GM04504 (cell line): ENCODE measurements at places on chromosomes 5 and 9.

GRCh38 chr9:104069288-104069687 lies 24.8 kb upstream of the SMC2 start:
- no peak for DNase-seq

DNA sequence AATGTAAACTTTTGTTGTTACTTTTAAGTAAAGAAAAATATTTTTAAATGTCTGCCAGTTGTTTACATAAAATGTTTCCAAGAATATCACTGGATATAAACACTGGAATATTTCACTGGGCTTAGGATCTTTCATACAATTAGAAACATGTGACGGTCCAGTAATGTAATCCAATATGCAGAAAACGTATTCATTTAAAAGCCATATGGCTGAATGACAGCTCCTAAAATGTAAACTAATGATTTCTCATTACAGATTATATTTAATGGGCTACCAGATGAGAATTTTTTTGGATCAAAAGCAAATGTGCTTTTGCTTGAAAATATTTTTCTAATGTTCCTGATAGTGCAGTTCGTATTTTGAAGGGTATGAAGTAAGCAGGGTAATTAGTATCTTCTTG lies 124.3 kb downstream of the TTC39B start:
- DNase-seq, result no peak

GRCh38 chr5:78500028-78500427 lies 139.6 kb downstream of the SCAMP1 start:
- no peak for DNase-seq

GRCh38 chr5:83370957-83371356 lies 100.6 kb upstream of the VCAN start:
- no peak for DNase-seq

DNA sequence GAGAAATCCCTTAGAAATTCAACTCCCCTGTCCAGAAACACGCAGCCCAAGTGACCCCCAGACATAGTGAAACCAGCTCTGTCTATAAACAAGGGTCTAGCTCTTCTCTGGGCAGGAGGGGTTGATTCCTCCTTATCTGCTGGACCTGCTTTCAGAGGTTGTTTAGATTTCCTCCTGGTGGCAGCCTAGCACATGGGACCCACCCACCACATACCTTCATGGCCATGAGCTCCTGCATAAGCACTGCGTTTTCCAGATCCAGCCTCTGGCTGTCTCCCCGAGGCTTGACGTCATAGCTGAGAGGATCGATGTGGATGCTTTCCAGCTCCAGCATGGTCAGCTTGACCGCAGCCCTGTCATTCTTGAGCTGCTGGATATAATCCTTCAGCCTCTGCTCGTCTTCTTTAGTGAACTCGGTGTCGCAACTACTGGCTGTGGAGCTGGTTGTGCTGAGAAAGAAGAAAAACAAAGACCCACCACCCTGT lies 77.0 kb downstream of the DCP2 start:
- no peak for DNase-seq

DNA sequence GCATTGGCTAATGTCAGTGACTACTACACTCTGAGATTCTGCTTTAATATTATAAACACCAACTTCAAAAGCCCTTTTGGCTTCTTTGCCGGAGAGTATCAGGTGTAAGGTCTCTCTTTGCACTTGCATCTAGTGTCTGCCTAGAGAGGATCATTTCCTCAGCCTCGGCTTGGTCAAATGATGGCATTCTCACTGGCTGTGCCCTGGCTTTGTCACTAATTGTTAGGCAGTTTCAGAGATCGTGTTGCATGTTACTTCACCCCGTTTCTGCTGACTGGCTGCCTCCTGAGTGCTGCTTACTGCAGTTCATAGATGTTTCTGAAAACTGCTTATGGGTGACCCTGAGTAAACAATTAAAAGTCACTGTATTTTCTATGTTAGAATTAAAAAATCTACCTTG lies 48.8 kb downstream of the SLC1A3 start:
- DNase-seq, result no peak

DNA sequence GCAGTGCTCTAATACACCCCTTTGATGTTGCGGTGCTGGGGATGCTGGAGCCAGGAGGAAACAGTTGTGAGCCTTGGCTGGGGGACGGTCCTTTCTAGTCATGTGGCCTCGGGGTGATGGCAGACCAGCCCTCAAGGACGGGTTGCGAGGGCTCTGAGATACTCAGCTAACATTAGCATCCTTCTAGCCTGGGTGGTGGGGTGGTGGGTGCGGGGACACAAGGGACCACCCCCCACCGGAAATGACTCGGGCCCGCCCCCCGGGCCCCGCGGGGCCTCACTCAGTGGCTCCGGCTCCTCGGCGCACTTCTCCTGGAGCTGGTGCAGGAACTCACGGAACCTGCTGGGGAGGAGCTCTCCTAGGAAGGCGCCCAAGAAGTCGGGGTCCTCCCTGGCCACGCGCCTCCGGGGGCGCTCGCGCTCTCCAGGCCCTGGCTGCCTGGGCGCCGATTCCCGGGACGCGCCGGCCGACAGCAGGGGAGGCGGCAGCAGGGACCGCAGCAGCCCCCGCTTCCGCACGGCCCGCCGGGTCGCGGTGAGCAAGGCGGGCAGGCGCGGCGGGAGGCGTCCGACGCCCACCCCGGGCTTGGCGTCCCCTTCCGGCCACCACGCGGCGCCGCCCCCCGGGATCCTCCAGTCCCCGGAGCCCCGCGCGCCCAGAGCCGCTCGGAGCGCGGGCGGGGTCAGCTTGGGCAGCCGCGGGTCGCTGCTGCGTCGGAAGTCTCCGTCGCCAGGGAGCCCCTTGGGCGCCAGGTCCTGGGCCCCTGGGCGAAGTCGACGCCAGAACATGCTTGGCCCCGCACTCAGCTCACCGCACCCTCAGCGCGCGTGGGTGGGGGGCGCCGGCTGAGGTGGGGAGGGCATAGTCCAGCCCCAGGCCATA lies 873 bp downstream of the C9orf50 start:
- no peak for DNase-seq

- no peak for DNase-seq
Observed at GRCh38 chr9:124206391-124206790, 51.4 kb upstream of the NEK6 start.

DNA sequence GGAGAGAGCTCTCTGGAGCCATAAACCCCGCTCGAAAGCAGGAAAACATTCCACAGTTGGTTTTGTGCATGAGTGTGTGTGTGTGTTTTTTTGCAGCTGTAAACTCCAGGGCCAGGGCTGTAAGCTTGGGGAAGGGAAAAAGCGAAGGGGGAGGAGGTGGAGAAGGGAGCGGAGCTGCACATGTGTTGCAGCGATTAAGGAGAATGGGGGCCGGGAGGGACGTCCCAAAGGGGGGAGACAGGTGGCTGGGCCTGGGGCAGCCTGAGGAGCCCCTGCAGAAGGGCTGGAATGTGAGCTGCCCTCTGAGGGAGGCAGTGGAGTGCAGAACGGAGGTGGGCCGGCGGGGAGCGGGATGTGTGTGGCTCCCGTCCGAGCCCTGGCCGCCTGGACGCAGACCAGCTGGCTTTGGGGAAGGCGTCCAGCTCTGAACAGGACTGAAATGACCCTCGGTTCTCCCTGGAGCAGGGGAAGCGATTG lies 2.7 kb upstream of the MYMK start:
- DNase-seq, result no peak

GRCh38 chr9:126456441-126457174 lies 130.0 kb downstream of the MVB12B start:
- no peak for DNase-seq

DNA sequence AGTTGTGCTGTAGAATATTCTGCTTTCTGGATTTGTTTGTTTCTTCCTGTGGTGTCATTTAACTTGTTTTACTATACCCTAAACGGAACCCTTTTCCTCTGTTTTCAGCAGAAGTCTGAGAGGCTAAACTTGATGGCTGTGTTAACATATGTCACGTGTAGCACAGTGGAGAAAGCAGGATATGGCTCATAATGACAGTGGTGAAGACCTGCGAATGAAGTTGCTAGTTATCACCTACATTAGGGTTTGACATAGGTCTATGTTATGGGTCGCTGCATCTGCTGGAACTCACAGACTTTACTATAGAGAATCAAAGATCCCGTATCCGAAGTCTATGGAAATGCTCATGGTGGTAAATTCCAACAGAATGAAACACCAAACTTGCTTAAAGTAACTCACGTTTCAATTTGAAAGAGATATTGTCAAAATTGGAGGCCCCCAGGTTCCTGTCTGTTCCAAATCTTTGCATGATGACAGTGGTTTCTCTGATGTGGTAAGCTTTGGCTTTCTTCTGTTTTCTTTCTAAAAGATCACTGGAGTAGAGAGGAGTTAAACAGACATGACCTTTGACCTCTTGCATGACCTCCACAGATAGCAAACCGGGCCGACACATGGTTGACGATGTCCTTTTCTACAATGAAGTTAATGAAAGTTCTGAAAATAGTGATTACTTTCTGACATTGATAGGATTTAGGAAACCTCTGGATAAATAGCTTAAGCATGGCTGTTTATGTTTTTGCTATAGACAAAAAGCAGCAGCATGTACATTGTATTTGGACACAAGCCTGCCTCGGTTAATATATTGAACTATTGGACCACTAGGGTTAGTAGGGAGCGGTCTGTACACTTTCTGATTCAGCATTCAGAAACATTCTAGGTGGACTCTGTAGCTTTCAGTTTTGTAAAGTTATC lies 3.1 kb upstream of the CATSPER3 start:
- no peak for DNase-seq
